ENCODE measurements at places on chromosomes 13 and 19. TPM values are rescaled to one million over a fixed set of nuclear protein-coding genes. Genes with fewer than 3 reads are reported as not detected.

Gene KCTD12
- 18.0 TPM for polyA plus RNA-seq

Gene SLC8A2
- polyA plus RNA-seq: not detected

Gene SIGLEC10
- 0.34 TPM for polyA plus RNA-seq

Gene HRC
- polyA plus RNA-seq: 4.2 TPM

- no peak for DNase-seq
- no peak overlapping the region for H3K27ac ChIP-seq
- peaks cover 55% of the 10 kb centered on the region for H3K36me3 ChIP-seq
- peak overlapping the region; percentile 33 for H3K4me3 ChIP-seq
- H3K4me1 ChIP-seq: no peaks in the 10 kb centered on the region
Measured at GRCh38 chr19:9565900-9566705, 18.2 kb downstream of the ZNF121 start.

GRCh38 chr19:38494379-38494778 lies 60.9 kb downstream of the RYR1 start:
- no peaks in the 10 kb centered on the region for H3K4me1 ChIP-seq
- DNase-seq: no peak
- no peak overlapping the region for H3K4me3 ChIP-seq
- H3K36me3 ChIP-seq: no peaks in the 10 kb centered on the region

DNA sequence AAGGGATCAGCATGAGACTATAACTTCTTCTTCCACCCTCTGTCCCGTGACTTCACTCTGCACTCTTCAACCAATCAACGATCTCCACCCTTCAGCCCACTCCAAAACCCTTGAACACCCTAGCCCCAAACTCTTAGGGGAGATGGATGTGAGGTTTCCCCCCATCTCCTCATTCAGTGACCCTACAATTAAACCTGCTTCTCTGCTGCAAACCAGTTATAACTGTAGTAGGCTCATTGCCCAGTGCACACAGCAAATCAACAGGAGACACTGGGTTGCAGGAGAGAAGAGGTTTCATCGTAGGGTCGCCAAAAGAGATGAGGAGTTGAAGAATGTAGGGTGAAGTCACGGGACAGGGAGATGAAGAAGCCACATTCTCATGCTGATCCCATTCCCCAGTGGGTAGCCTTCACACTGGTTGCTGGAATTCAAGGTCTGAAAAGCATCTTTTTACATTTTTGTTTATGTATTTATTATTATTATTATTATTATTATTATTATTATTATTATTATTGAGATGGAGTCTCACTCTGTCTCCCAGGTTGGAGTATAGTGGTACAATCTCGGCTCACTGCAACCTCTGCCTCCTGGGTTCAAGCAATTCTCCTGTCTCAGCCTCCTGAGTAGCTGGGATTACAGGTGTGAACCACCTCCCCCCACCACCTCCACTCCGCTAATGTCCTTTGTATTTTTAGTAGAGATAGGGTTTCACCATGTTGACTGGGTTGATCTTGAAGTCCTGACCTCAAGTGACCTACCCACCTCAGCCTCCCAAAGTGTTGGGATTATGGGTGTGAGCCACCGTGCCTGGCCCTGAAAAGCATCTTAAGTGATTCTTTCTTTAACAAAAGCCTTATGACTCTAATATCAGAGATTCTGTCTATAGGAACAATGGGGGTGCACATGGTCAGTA lies 5.8 kb upstream of the CYP2S1 start:
- DNase-seq: no peak
- no peaks in the 10 kb centered on the region for H3K36me3 ChIP-seq
- peaks cover 4% of the 10 kb centered on the region for H3K27me3 ChIP-seq
- H3K4me1 ChIP-seq: no peaks in the 10 kb centered on the region

DNA sequence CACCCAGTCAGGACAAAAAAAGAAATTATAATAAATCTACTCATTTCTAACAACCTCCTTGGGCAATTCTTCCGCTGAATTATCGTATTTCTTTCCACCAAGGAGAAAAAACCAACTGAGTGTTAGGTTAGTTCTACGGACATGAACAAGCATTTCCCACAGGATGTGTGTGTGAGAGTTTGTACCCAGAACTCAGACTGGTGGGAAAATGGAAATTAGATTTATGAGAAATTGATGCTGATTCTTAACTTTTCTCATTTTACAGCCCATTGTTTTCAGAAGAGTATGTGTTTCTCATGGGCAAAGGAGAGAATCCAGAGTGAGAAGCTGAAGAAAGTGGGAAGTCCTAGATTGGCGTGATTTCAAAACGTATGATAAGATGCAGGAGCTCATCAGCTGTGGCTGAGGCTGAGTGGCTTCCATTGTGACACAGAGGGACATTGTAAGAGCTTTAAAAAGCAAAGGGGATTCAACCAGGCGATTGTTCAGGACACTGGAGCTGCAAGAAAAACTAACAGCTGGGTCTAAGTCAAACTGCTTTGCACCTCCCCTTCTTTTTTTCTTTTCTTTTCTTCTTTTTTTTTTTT lies 184.7 kb upstream of the ARGLU1 start:
- H3K36me3 ChIP-seq: no peaks in the 10 kb centered on the region
- no peak for DNase-seq
- peak overlapping the region; percentile 2 for H3K27ac ChIP-seq

GRCh38 chr19:54616821-54617560 lies 13.3 kb upstream of the LILRB1 start:
- no peak overlapping the region for H3K27ac ChIP-seq

GRCh38 chr13:36432106-36432544 lies at the start of gene CCNA1:
Gene CCNA1 (plus strand): TSS chr13:36432495. CDS start chr13:36433057, 562 bp downstream.
- H3K27me3 ChIP-seq: peaks cover 17% of the 10 kb centered on the region
- DNase-seq: peak; percentile 76
- peaks cover 10% of the 10 kb centered on the region for H3K4me1 ChIP-seq
- no peaks in the 10 kb centered on the region for H3K36me3 ChIP-seq
- no peak within 1 kb of the TSS for H3K4me3 ChIP-seq

- no peaks in the 10 kb centered on the region for H3K27me3 ChIP-seq
- no peaks in the 10 kb centered on the region for H3K36me3 ChIP-seq
- H3K4me1 ChIP-seq: no peaks in the 10 kb centered on the region
- H3K27ac ChIP-seq: no peak overlapping the region
- H3K4me3 ChIP-seq: no peak overlapping the region
Measured at GRCh38 chr13:23851106-23851505, 38.1 kb downstream of the MIPEP start.

DNA sequence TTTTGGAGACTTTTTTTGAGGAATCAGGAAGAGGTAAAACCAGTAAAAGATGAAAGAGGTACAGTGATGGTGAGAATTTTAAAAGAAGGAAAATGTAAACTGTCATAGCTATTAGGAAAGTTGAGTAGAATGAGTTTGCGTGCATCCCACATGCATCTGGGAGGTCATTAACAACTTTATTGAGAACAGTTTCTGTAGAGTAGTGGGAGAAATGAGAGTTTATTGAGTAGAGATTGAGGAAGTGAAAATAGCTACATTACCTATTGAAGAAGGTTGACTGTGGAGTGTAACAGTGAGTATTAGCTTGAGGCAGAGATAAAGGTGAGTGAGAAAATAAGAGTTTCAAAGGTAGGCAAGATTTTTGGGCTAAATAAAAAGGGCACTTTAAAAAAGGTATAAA lies 38.7 kb downstream of the BRCA2 start:
- no peaks in the 10 kb centered on the region for H3K36me3 ChIP-seq
- no peaks in the 10 kb centered on the region for H3K4me1 ChIP-seq

- no peak overlapping the region for H3K27ac ChIP-seq
- no peaks in the 10 kb centered on the region for H3K36me3 ChIP-seq
- no peaks in the 10 kb centered on the region for H3K4me1 ChIP-seq
- H3K4me3 ChIP-seq: no peak overlapping the region
- no peaks in the 10 kb centered on the region for H3K27me3 ChIP-seq
Measured at GRCh38 chr19:10723591-10723990, 5.7 kb downstream of the DNM2 start.

DNA sequence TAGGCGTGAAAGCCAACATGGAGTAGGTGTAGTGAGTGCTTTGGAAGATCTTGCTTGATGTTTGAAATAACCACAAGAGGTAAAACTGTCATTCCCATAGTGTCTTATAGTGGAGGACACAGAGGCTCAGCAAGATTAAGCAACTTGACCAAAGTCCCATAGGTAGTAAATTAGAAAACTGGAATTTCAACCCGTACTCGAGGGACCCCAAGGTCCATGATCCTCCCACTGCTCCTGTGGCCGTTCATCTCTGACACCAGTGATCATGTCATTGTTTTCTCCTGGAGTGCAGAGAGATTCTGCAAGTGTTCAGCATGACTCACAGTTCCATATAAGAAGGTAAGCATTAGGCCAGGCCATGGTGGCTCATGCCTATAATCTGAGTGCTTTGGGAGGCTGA lies 126.9 kb downstream of the FGF9 start:
- no peaks in the 10 kb centered on the region for H3K4me1 ChIP-seq
- no peak overlapping the region for H3K27ac ChIP-seq
- no peak for DNase-seq
- H3K36me3 ChIP-seq: no peaks in the 10 kb centered on the region
- H3K27me3 ChIP-seq: no peaks in the 10 kb centered on the region
- no peak overlapping the region for H3K4me3 ChIP-seq

DNA sequence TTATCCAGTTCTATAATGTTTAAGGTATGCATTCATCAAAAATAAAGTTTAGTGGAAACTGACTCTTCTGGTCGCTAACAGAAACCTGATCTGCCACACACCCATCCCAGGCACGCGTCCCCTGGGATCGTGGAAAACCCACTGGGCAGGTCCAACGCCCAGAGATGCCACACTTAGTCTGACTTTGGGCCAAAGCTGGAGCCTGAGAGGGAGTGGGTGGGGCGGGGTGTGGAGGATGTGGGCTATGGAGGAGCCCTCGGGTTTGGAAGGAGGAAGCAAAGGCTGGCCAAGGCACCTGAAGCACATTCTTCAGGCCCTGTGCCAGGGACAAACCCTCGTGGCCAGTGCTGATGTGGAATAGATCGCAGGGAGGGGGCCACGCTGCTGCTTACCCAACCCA lies 2.5 kb downstream of the IGFL1 start:
- no peak for DNase-seq
- H3K4me3 ChIP-seq: no peak overlapping the region
- no peaks in the 10 kb centered on the region for H3K36me3 ChIP-seq

DNA sequence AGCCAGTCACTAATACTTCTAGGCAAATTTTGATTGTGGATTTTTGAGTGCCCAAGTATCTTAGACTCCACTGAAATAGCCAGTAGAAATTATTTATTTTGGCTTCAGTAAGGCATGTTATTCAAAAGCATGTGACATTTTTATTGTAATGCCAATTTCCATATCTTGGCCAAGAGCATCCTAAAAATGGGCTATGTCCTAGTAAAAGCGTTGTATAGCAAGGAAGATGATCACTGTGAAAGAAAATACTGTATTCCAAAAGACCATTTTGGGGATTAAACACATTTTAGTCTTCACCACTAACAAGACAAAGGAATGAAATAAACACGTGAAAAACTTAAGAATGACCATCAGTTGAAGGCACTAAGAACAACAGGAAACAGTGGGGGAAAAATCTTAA lies 149.1 kb downstream of the NUFIP1 start:
- DNase-seq: no peak
- no peaks in the 10 kb centered on the region for H3K4me1 ChIP-seq
- no peaks in the 10 kb centered on the region for H3K36me3 ChIP-seq
- no peak overlapping the region for H3K4me3 ChIP-seq
- H3K27me3 ChIP-seq: no peaks in the 10 kb centered on the region
- no peak overlapping the region for H3K27ac ChIP-seq

DNA sequence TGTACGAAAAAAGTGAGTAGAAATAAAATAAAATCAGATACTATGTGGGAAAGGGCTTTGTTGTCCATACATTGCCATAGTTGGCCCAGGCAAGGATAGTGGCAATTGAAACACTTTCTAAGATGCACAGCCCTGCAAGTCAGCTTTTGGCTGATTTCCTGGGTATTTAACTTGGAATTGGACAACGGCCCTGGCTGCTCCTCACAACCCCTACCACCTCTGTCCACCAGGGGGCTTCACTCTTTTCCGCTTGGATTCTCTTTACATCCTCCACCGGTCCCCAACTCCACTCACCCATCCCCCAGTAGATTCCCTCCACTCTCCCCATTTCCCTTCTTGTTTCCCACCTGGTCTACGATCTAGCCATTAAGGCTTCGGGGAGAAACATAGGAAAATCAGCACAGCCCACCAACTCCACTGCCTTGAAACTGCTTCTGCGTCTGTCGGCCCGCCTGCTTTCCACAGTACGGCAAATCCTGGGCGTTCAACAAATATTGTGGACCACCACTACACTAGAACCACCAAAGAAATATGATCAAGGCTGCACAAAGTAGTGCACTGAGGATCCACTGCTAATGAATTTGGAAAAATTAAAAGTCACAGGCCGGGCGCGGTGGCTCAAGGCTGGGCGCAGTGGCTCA lies 48.6 kb upstream of the GTF3A start:
- no peaks in the 10 kb centered on the region for H3K4me1 ChIP-seq
- no peak overlapping the region for H3K4me3 ChIP-seq
- H3K27me3 ChIP-seq: no peaks in the 10 kb centered on the region
- no peak overlapping the region for H3K27ac ChIP-seq
- no peak for DNase-seq
- H3K36me3 ChIP-seq: no peaks in the 10 kb centered on the region

GRCh38 chr13:77521595-77522367 lies 13.7 kb upstream of the SCEL start:
- no peaks in the 10 kb centered on the region for H3K4me1 ChIP-seq
- peak; percentile 72 for DNase-seq
- H3K27me3 ChIP-seq: no peaks in the 10 kb centered on the region
- H3K36me3 ChIP-seq: no peaks in the 10 kb centered on the region

DNA sequence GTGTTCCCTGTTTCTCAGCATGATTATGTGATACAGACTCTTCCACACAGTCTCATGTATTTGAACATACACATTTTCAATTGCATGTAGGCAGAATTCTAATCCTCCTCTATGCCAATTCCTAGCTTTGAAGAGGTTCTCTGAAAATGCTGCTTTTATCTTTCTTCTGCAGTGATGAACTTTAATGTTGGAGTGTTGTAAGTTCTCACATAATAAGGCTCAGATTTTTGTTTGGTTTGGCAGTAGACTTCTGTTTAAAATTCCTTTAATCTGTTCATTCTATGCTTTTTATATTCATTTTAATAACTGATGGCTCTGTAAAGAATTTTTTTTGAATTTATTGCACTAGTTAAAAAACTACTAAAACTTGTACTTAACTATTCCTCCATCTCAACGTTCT lies 225.8 kb downstream of the GGACT start:
- H3K4me3 ChIP-seq: no peak overlapping the region
- H3K27ac ChIP-seq: no peak overlapping the region
- no peaks in the 10 kb centered on the region for H3K4me1 ChIP-seq
- H3K36me3 ChIP-seq: no peaks in the 10 kb centered on the region
- no peaks in the 10 kb centered on the region for H3K27me3 ChIP-seq
- no peak for DNase-seq

DNA sequence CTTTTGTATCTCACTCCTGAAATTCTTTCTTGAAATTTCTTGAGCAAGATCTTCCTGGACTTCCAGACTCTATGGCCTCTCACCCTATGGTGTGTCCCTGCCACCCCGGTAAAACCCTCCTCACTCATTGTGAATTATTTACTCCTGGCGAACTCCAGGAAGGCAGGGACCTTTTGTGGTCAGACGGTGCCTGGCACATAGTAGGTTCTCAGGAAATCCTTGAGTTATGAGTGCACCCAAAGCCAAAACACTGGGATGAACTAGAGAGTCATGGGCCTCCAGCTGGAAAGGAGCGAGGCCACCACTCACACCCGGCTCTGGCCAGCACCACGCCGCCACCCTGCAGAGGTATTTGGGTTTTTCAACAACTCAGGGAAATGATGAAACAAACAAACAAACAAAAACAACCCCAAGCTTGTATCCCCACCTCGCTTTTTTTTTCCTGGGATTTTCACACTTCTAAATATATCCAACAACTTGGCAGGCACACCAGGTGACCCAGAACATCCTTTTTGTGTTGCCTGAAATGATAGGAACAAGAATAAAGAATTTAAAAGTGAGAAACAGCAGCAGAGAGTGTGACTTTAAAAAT lies 11.2 kb downstream of the HPN start:
- H3K4me3 ChIP-seq: no peak overlapping the region
- no peak for DNase-seq
- no peaks in the 10 kb centered on the region for H3K4me1 ChIP-seq
- H3K36me3 ChIP-seq: peaks cover 4% of the 10 kb centered on the region
- H3K27ac ChIP-seq: no peak overlapping the region

Data from kidney (tissue), 22 donors.